ENCODE measurements at places on chromosomes 13 and 19.

GRCh38 chr13:113654175-113654560 is 3.8 kb downstream of the ATP4B start:
- no peak for DNase-seq

DNA sequence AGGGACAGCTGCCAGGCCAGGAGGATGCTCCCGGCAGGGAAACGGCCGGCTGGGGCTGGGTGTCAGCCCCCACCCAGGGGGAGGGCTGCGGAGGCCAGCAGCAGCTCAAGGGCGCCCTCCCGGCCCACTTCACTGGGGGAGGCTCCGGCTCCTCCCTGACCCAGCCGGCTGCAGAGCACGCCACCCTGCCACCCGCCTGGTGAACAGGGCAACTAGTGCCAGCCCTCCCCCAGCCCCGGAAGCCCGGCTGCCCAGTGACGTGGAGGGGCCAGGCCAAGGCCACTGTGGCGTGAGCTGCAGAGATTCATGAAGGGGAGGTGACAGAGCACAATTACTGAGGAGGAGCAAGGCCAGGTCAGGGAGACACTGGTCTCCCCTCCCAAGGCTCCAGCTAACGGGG is 14.7 kb downstream of the REXO1 start:
- DNase-seq, result no peak

DNA sequence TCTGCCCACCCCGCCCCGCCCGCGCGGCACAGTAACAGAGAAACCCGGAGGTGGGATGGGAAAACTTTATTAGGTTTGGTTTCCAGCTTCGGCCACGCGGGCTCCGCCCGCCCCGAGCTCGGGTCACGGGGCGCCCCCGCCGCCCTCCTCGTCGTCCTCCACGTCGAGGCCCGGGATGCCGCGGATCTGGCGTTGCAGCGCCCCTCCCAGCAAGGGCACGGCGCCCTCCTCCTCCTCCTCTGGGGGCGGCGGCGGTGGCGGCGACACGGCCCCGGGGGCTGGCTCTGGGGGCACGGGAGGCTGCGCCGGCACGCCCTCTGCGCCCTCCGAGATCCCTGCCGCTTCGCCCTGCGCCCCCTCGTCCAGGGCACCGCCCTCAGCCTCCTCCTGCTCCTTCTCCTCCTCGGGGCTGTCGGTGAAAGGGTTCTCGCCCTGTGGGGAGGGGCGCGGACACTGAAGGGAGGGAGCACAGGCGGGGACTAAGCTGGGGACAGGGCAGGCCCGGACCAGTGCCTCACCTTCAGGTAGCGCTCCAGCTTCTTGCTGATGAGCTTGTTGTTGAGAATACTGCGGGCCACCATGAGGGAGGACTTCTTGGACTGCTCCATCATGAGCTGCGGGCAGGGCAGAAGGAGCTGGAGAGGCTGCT is 536 bp upstream of the AKAP8 start:
- DNase-seq, result no peak

- DNase-seq, result no peak
Observed at GRCh38 chr13:39406688-39407087, 196.3 kb downstream of the LHFPL6 start.

- DNase-seq, result no peak
Observed at GRCh38 chr19:33616857-33617256, 4.9 kb upstream of the CHST8 start.

- no peak for DNase-seq
Observed at GRCh38 chr19:4115818-4116385, 8.0 kb downstream of the MAP2K2 start.

GRCh38 chr13:93416736-93417355 is 190.2 kb downstream of the GPC6 start:
- DNase-seq, result no peak

DNA sequence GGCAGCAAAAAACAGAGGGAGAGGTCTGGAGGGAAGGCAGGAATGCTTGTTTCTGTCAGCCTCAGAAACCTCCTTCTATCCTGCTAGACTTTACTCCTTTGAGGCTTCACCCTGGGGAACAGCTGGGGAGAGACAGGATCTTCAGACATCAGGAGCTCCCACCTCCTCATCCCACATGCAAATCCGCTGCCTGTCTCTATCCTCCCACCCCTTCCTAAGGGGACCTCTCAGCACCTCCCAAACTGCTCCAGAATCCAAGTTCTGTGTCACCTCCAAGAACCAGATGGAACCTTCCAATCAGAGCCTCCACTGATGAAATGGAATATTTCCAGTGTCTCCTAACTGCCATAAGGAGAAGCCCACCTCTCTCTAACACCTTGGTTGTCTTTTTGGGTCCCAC is 9.7 kb upstream of the ERCC2 start:
- no peak for DNase-seq

- DNase-seq, result no peak
Observed at GRCh38 chr19:53908106-53908934, 758 bp upstream of the CACNG7 start.

GRCh38 chr13:35881360-35881759 is 249.8 kb downstream of the DCLK1 start:
- DNase-seq, result no peak

DNA sequence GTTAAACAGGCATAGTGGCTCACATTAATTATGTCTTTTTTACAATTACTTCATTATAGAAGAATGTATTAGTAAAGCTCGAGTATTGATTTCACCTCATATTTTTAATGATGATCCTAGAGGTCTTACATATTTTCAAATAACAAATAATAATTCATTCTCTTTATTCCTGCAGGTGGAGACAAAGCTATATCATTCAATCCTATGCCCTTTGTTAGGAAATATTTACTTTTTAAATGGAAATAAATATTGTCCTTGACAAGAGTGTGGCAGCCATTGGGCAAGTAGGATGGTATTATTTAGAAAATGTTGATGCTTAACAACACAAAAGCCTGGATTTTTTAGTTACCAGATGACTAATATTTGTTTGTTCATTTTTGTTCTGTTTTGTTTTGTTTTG is 127.6 kb downstream of the COG6 start:
- no peak for DNase-seq

DNA sequence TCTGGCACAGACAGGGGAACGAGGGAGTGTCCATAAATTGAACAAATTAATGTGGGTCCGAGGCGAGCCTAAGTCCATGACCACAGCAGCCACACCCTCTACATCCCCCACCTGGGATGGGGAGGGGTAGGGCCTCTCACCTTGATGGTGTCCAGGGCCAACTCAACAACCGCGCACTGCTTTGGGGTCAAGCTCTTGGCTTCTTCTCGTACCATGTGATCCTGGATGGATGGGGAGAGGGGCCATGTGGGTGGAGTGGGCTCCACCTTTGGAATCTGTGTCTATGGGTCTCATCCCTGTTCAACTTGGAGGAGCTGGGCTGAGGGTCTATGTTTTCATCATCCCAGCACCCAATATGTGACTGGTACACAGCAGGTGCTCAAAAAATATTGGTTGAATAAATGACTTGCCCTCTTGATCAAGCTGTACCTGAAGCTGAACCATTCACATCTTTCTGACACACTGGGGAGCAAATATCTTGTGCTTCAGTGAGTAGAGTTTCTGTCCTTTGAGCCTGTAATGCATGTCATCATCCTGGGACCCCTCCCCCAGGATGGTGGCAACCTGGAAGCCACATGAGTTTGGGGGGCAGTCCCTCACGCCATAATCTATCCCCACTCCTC is 62.9 kb downstream of the COLGALT1 start:
- DNase-seq, result no peak

GRCh38 chr13:48492470-48493065 is 40.3 kb downstream of the RCBTB2 start:
- peak; percentile 59 for DNase-seq

- no peak for DNase-seq
Observed at GRCh38 chr13:59447846-59448620, 715.7 kb downstream of the DIAPH3 start.
